Psoas muscle (tissue), 8 donors: ENCODE measurements at places on chromosomes 3 and 15.

DNA sequence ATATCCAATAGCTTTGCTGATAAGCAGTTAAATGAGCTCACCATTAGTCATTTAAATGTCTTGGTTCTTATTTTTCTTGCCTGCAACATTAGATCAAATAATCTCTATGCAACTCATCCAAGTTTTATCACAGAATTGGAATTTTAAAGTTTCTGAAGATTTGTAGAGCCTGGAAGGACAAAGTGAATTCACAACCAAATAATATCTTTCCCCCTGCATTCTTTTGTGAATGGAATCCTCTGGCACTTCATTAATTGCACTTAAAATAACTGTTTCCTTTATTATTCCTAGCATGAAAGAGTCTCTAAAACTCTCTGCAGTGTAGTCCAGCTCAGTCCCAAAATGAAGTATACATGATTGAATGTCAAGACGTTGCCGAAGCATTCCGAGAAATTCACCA, 345.6 kb upstream of the TGFBR2 start:
- no peak for DNase-seq

- peak; percentile 18 for DNase-seq
Measured at GRCh38 chr3:5304789-5305683, 117.5 kb downstream of the EDEM1 start.

GRCh38 chr3:33803894-33804526, 5.6 kb downstream of the PDCD6IP start:
- no peak for DNase-seq

DNA sequence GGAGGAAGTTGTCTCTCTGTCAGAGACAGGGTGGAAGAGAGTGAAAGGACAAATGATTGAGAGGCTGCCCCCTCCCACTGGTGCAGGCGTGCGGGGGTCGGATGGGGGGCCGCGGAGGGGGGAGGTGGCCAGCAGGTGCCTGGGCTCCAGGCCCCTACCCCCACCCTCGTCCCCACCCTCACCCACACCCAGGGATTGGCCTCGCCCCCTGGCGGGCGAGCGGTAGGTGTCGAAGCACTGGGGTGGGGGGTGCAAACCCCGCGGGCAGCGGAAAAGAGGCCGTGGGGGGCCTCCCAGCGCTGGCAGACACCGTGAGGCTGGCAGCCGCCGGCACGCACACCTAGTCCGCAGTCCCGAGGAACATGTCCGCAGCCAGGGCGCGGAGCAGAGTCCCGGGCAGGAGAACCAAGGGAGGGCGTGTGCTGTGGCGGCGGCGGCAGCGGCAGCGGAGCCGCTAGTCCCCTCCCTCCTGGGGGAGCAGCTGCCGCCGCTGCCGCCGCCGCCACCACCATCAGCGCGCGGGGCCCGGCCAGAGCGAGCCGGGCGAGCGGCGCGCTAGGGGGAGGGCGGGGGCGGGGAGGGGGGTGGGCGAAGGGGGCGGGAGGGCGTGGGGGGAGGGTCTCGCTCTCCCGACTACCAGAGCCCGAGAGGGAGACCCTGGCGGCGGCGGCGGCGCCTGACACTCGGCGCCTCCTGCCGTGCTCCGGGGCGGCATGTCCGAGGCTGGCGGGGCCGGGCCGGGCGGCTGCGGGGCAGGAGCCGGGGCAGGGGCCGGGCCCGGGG, at the start of gene KAT2B:
Gene KAT2B (plus strand): TSS at position 682 of the 783 bp plus-strand sequence. CDS start 32 bp downstream, at position 714.
- peak; percentile 81 for DNase-seq

DNA sequence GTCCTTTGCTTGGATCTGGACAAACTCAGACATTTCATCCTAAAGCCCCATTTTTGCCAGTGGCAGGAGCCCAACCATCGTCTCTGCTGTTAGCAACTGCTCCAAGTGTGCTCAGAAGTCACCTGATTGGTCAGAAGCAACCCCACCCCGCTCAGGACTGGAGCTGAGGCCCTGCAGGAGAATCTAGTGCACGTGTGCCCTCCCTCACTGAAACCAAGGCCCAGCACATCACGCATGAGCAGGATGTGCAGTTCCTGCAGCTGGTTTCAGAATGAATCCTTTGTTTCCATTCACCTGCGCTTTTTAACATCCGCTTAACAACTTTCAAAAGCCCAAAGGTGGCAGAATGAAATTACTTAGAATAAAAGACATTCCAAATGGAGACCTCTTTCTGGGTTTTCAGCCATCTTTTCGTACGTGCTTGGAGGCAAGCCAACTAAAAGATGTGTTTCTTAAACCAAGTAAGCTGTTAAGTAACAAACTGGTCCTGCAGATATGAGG, 81.2 kb downstream of the SRGAP3 start:
- DNase-seq = no peak

- no peak for DNase-seq
Measured at GRCh38 chr3:54714035-54714434, 213.8 kb downstream of the LRTM1 start.

- DNase-seq = no peak
Measured at GRCh38 chr15:25954398-25954797, 91.3 kb upstream of the ATP10A start.

- no peak for DNase-seq
Measured at GRCh38 chr15:36363335-36363734, 216.1 kb upstream of the CDIN1 start.

DNA sequence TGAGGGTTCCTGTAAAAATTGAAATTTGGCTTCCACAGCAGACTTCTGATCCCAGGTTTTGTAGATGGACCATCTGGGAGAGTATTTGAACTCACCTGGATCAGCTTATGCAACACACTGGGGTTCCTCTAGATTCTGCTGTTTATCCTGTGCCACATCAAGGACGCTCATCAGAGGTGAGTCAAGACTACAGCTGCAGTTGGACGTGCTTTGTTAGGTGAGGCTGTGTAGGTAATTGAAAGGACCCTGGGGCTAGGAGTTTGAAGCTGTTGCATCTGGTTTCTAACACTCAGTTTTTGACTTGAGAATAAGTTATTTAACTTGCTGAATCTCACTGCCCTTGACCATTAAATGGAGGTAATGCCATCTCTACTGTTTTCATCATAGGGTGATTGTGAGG, 394.2 kb downstream of the EDEM1 start:
- no peak for DNase-seq

DNA sequence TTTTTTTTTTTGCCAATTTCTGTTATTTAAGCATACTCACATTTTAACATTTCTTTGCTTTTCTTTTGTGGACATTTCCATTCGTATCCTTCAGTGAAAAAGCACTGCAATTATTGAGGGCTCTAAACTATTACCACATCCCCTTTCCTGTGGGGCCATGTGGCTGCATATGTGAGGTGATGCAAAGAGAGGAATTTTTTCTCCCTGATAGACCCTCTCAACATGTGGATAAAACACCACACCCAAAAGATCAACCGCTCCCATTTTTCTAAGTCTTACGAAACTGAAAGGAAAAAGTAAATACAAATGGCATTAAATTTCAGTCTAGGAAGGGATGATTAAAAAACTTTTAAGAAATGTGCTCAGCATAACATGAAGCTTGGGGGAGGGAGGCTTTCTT, 68.8 kb downstream of the DNAJC13 start:
- DNase-seq = no peak

- no peak for DNase-seq
Measured at GRCh38 chr3:147373301-147373700, 33.0 kb downstream of the ZIC4 start.

GRCh38 chr3:19116239-19116638, 32.1 kb upstream of the KCNH8 start:
- DNase-seq = no peak

DNA sequence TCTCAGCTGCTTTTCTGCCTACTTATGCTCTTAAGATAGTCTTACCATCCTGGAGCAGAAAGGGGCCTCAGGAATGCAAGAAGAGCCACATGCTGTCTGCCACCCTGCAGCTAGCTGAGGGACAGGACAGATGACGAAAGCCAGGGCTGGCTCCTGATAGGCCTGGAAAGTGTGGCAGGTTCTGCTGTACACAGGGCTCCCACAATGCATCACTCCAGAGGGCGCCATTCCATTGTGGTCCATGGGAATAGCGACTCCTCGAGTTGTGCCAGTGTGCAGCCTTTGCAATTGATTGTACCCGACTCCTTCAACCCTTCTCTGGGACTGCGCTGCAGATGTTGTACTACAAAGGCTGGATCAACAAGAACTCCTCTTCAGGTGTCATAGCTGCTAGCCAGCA, 11.2 kb downstream of the ACAN start:
- no peak for DNase-seq

DNA sequence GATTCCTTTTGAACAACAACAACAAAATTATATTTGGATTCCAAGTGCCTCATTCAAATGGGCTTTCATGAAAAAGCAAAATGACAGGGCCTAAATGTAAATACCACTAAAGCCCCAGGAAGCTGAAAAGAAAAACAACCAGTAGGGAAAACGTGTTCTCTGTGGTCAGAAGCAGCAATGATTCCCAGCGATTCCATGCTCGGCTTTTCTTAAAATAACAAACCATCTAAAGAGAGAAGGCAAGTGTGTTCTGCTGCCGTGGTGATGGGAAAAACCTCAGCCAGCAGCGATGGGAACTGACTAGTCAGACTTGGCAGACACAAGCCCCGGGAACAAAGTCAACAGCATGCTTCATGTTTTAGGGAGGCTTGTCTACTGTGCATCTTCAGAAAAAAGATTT, 153.6 kb downstream of the TNIK start:
- peak; percentile 56 for DNase-seq

GRCh38 chr15:51688863-51689262, 7.6 kb downstream of the SCG3 start:
- DNase-seq = no peak

DNA sequence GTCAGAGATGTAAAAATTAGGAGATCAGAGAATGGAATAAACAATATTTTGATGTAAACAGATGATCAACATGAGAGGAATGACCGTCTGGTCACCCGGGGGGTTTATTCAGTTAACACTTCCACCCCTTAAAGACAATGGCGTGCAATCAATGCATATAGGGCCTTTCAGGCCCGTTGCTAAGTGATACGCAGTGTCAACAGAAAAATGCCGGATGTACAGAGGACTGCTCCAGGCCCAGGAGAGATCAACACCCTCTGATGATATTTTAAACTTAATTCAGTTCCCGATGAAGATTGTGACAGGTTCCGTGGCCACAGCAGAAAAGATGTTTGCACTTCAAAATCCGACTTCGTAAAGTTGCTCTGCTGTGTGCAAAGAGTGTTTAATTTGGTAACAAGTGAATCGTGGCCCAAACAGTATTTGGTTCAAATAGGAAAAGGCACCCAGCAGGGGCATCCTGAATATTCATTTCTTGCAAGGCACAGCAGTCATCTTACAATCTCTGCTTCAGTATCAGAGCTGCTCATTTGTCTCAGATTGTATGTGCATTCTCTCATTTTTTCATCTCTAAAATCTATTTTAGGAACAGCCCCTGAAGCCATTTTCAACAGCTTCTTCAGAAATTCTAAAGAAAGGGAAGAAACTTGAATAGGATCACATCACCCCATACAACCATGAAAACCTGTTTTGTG, 72.6 kb downstream of the FOXB1 start:
- DNase-seq = no peak

DNA sequence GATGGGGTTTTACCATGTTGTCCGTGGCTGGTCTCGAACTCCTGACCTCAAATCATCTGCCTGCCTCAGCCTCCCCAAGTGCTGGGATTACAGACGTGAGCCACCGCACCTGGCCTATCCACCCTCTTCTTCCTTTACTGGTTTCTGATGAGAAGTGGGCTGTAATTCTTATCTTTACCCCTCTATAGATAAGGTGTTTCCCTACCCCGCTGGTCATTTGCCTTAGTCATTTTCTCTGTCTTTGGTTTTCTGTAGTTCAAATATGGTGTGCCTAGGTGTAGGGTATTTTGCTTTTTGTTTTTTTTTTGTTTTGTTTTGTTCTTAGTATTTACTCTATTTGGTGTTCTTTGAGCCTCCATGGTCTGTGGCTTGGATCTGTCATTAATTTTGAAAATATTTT, 41.3 kb downstream of the APBA2 start:
- no peak for DNase-seq

DNA sequence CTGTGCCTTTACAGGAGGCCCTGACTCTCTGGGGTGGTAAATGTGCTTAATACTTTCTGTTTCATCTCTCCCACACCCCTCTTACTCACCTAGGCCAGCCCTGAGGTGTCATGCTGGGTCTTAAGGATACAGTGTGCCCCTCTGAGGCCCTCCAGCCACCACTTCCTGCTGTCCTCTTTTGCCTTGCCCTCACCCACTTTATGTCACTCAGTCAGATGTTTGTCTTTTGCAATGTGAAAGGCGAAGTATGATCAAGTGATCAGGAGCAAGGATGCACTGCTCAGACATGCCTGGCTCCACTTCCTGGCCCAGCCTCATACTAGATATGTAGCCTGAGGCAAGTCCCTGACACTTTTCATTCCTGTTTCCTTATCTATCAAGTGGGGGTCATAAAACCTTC, 339.0 kb upstream of the NR2E3 start:
- DNase-seq = no peak

DNA sequence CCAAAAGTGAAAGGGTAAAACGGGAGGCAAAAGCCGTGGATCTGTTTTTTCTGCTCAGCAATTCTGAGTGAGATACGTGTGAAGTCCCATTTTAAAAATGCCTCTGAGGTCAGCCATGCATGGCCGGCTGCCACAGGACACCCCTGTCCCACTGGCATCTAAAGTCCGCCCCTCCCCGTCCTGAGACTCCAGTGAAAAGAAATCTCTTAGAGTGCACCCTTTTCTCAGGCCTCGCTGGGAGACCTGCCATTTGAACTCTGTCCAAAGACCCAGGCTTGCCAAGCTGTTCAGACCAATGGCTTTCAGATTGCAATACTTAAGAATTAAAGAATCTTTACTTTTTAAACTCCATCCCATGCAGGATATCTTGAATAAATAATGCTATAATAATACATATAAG, 61.0 kb upstream of the SLC24A5 start:
- peak; percentile 20 for DNase-seq

DNA sequence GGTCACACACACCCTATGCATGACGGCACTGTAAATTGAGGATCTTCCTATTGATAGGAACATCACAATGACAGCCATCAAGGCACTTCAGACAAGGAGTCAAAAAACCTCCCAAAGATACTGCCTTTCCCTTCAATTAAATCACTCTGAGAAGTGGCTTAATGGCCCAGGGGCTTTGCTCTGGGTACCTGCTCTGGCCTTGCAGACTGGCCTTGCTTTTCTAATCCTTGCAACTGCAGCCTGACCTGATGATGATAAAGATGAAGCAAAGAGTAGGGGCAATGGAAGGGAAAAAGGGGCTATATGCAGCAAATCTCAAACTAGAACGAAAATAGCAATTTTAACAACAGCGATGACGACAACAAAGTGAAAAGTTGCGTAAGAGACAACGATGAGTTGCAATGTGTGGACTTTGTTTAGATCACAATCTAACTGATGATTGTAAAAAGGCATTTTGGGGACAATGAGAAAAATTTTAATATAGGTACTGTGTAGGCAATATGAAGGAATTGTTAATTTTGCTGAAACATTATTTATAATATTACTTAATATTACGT, 14.6 kb downstream of the ADAMTS9 start:
- DNase-seq = no peak
